Putamen (tissue), 1 donor: ENCODE measurements at places on chromosomes 12 and 14.

- DNase-seq, result no peak
These were observed 28.0 kb downstream of the CALM1 start for GRCh38 chr14:90424686-90425372.

- DNase-seq, result peak; percentile 77
These were observed 33.2 kb downstream of the TOGARAM1 start for GRCh38 chr14:44995196-44995595.

GRCh38 chr14:87468531-87468930, 524.5 kb downstream of the GALC start:
- no peak for DNase-seq

DNA sequence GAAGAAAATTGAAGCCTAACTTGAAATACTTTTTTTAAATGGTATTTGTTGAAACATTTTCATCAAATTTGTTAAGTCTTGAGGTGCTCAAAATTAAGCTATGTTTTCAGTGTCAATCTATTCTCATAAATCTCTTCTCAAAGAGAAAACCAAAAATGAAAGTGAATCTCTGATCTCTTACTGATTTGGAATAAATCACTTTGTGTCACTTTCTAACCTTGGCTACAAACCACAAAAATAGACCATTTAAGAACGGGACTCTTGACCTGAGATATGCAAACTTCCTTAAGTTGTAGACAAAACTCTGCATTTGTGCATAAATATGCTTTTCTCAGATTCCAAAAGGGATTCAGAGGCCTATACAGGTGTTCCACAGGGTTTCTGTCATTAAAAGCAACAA, 192.9 kb downstream of the SEC23A start:
- DNase-seq, result no peak

GRCh38 chr12:102618197-102618877, 138.0 kb upstream of the IGF1 start:
- no peak for DNase-seq

DNA sequence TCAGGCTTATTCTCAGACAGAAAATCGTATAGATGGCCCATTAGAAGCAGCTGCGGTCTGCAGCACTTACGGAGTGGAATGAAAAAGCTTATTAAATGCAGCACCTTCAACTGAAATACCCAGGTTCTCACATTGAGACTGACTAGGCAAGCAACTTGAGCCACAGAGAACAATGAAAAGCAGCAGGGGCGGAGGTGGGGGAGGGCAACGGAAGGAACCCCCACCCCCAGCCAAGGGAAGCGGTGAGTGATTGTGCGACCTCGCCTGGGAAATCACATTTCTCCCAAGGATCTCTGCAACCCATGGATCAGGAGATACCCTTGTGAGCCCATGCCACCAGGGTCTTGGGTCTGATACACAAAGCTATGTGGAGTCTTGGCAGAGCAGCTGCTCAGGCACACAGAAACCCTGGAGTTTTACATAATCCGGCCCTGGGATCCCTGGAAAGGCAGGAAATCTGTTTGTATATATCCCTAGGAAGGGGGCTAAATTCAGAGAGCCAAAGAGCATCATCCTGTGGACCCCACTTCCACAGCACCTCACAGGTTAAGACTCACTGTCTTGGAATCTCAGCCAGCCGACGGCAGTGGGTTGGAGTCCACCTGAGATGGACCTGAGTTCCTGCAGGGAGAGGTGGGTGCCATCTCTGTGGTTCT, 38.1 kb downstream of the PZP start:
- DNase-seq, result no peak

GRCh38 chr12:102479099-102479885, 1.1 kb downstream of the IGF1 start:
- no peak for DNase-seq

DNA sequence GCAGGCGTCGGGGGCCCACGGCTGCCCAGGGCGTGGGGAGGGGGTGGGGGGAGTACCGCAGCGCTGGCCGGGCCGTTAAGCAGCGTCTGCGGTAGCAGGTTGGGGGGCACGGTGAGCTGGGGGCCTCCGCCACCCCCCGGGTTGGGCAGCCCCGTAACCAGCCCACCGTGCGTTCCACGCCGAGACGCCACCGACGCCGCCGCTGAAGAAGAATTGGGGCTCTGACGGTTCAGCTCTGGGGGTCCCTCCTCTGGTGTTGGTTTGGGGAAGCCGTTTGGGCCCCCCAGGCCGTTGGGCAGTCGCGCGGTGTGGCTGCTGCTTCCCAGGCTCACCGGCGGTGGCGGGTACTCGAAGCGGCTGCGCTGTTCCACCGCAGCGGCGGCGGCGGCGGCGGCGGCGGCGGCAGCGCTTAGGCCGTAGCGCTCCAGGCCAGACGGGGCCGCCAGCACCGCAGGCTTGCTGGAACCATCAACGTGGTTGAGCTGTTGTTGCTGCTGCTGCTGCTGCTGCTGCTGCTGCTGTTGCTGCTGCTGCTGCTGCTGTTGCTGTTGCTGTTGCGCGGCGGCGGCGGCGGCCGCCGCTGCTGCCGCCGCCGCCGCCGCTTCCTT, 1.5 kb downstream of the IRF2BPL start:
- DNase-seq, result no peak

- no peak for DNase-seq
These were observed 21.5 kb downstream of the ALDH2 start for GRCh38 chr12:111788178-111788654.

DNA sequence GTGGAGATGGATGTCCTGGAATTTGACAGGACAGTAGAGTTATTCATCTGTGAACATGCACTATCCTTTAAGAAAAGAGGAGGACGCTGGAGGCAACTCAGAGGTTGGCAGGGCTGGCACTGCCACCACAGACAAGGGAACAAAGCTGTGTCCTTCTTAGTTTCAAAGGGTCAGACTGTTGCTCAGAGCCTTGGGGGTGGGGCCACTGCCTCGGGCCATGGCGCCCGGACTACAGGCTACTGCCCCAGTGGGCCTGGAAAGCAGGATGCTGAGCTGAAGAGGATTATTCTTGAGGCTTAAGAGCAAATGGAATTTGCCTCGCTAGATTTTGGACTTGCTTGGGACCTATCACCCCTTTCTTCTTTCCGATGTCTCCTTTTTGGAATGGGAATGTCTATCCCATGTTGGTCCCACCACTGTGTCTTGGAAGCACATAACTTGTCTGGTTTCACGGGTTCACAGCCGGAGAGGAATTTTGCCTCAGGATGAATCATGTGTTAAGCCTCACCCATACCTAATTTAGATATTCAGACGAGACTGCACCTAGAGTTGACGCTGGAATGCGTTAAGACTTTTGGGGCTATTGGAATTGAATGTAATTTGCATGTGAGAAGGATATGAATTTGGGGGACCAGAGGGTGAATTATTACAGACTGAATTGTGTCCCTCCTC, 114.8 kb upstream of the RFLNA start:
- DNase-seq, result no peak
